T follicular helper cell (primary cell): ENCODE measurements at places on chromosomes 16 and 17.

DNA sequence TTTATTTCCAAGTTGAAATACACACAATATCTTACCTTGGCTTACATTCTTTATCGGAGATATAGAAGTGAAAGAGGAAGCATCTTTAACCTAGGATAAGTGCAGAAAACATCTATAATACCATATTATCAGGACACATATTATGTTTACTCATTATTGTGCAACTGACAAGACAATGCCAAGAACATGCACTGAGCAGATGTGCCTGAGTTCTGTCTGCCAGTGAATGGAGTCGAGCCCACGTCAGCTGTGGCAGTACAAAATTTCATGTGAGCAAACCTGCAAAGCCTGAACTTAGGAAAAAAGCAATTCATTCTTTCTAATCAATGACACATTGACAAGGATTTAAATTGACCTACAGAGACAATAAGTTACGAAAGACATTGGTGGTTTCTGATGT lies 154.4 kb downstream of the AXIN2 start:
- no peak for DNase-seq

DNA sequence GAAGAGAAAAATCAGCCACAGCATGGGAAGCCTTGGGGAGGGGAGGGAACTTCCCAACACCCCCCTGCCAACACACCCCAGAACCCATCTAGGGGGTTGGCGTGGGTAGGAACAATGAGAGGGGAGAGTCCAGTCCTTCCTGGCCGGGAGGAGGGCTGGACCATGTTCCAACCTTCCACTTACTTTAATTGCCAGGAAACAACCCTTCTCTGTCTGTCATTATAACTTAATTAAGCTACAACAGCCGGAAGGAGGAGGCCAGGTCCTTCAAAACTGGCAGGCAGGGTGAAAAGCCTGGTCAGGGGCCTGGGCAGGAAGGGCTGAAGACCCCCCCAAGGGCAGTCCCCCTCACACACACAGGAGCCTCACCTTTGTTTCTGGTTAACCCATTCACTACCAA lies 447.0 kb downstream of the SOX9 start:
- no peak for DNase-seq

DNA sequence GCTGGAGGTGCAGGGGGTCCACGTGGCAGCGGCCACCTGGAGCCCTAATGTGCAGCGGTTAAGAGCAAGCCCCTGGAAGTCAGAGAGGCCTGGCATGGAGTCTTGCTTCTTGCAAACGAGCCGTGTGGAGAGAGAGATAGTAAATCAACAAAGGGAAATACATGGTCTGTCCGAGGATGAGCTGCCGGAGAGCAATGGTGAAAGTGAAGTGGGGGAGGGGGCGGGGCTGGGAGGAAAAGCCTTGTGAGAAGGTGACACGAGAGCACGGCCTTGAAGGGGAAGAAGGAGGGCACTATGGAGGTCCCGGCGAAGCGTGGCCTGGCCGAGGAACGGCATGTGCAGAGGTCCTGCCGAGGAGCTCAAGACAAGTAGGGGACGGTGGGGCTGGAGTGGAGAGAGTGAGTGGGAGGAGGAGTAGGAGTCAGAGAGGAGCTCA lies 6.0 kb upstream of the SERPINF1 start:
- DNase-seq = no peak

DNA sequence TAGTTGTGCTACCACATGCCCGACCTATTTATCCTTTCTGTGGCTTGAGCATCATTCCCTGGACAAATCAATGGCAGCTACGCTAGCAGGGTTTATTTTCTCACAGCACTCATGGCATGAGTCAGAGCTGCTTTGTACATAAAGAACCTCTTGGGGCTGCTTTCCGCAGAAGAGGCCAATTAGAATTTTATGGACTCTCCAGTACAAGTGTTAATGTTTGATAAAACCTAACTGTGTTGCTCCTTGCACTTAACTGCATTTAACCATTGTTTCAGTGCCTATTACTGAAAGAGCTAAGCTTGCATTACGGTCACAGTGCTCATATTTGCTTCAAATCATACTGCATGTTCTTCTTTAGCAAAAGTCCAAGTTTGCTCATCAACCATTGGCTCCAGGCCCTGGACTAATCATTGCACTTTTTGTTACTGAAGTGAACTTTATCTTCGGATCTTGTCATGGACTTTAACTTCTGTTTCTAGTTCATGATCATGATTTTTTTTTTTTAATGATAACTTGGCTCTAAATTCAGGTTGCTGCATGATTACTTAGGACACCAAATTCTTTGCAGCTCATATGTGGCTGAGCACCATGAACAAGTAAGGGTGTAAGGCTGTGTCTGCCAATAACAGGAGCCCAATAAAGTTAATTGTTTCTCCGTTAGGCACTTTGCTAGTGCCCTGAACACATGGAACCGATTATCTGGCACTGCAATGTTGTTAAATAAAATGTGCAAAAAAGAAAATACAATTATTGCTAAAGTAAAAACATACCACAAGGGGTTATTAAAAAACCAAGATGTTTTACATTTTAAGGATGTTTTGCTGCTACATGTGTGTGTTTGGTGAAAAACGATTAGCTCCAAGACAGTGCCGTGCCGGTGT lies 492.2 kb downstream of the KCNJ2 start:
- no peak for DNase-seq

DNA sequence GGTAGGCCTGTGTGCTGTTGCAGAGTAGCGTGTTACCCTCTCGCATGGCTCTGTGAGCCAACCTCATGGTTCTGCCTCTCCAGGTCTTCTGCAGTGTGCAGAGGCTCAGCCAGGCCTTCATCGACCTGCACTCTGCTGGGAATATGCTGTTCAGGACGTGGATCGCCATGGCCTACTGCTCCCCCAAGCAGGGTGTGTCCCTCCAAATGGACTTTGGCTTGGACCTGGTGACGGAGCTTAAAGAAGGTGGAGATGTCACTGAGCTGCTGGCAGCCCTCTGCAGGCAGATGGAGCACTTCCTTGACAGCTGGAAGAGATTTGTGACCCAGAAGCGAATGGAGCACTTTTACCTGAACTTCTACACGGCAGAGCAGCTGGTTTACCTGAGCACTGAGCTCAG lies 75.8 kb upstream of the ENDOV start:
- DNase-seq = no peak

- DNase-seq = no peak
Observed at GRCh38 chr16:48082516-48082915, 73.3 kb downstream of the ABCC12 start.

DNA sequence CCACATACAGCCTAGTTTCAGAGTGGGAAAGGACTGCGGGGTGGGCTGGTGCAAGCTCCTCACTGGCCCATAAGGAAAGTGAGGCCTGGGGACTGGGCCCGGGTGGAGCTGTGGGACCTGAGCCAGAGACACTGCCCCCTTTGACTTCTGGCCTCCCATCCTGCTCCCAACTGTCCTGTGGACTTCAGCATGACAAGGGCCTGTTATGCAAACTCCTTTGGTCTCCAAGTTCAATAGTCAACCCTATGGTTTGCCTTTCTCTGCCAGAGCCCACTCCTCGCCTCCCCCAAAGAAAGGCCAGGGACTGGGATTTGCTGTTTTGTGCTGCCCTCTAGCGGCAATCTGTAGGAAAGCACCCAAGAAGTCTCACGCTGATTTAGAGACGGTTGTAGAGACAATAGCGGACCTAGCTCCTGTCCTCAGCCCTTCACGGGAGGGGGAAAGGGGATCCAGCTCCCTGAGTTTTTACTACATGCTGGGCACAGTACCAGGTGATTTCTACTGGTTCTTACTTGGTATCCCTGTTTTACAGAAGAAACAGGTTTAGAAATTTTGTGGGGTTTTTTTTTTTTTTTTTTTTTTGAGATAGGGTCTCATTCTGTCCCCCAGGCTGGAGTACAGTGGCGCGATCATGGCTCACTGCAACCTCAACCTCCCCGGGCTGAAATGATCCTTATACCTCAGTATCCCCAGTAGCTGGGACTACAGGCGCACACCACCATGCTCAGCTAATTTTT lies 1.2 kb upstream of the TLCD3B start:
- peak; percentile 51 for DNase-seq

GRCh38 chr16:83420206-83420760 lies 387.5 kb upstream of the HSBP1 start:
- no peak for DNase-seq

- no peak for DNase-seq
Observed at GRCh38 chr17:46061435-46061834, 62.4 kb downstream of the STH start.

GRCh38 chr17:65022137-65022536 lies 34.4 kb downstream of the GNA13 start:
- no peak for DNase-seq

GRCh38 chr16:23398987-23399805 lies 53.8 kb downstream of the COG7 start:
- no peak for DNase-seq

GRCh38 chr17:42273474-42274252 lies 2.5 kb downstream of the STAT5B start:
- DNase-seq = no peak

- no peak for DNase-seq
Observed at GRCh38 chr16:13793841-13794409, 126.0 kb upstream of the ERCC4 start.
